CD4-positive, alpha-beta T cell (primary cell): ENCODE measurements at places on chromosomes 4 and X. TPM values are rescaled to one million over a fixed set of nuclear protein-coding genes. Genes with fewer than 3 reads are reported as not detected.

- DNase-seq, result no peak
These were observed 2.3 kb upstream of the SERPINA7 start for GRCh38 chrX:106040861-106041260.

DNA sequence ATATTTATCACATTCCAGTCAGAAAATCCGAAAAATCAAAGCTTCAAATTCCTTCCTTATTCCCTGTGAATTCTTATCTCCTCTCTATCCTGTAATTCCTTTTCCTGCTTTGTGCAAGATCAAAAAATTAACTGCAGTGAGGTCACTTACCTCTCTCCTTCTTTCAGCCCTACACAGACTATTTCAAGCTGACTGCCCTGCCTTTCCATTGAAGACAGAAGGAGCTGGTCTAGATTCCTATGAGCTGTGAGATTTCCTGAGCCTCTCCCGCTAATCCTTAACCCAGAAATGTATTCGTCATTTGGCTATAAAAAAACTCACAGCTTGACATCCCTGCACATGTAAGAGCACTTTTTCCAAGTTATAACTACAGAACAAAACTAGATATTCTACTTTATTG lies 26.6 kb downstream of the TRIML2 start:
- DNase-seq, result no peak

DNA sequence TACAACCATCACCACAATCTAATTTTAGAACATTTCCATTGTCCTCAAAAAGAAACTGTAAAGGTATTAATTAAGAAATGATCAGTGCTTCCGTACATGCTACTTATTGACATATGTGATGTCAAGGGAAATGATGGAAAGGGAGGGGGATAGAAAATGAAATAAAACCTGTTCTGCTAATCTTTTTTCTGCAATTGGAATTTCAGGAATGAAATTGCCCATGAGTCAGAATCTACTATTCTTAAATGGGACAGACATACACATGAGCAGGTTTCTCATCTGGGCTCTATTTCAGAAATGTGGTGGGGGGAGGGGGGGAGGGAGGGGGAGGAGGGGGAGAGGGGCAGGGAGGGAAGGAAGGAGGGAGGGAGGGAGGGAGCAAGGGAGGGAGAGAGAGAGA lies 91.0 kb downstream of the SHROOM4 start:
- no peak for DNase-seq

- DNase-seq, result no peak
These were observed 22.2 kb upstream of the SPARCL1 start for GRCh38 chr4:87551361-87551760.

DNA sequence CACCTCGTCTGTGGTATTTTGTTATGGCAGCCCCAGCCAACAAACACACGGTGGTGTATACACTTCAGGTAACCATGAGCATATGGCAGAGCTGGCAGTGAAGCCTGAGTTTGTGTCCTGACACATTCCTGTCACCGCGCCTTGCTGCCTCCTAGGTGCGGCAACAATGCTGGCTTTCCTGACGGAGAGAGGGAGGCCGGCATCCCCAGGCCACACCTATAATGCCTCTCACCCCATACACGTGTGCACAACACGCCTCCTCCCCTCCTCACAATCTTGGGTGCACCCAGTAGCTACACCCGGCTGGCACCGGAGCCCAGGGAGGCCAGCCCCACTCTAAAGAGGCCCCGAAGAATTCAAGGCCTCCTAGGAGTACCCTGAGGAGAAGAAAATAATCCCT lies 158.5 kb downstream of the NSUN7 start:
- no peak for DNase-seq

DNA sequence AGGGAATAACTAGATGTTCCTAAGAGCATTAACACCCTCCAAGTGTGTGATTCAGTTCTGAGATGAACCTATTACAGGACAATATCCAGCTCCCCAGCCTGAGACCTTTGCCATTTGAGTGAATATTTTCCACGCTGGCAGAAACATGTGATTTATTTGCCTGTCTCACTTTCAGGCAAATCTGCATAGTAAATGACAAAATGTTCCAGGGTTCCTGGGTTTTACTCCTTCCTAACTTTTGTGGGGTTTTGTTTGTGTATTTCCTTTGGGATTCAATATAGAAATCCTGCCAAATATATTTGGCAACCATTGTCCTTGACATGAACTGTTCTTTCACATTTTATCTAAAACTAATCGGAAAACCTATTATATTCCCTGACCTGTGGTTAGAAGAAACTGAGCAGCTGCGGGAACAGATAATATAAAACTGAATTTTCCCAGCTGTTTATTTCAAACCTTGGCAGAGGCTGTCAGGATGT lies 12.5 kb downstream of the F8 start:
- no peak for DNase-seq

- no peak for DNase-seq
These were observed 66.5 kb downstream of the AR start for GRCh38 chrX:67610282-67610681.

The SLC4A4 gene
- 0.08 TPM for total RNA-seq

GRCh38 chr4:150240011-150240410 lies 161.8 kb downstream of the DCLK2 start:
- no peak for DNase-seq

DNA sequence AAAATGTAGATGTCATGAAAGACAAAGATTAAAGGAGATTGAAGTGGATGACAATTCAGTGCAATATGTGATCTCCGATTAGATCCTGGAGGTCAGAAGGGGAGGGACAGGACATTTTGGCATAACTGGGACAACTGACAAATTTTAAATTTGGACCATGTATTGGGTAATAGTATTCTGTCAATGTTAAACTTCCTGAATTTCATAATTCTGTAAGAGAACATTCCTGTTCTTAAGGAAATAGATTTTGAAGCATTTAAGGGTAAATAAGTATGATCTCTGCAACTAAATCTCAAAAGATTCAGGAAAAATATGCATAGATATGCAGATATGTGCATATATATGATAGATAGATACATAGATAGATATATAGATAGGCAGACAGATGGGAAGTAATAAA lies 11.0 kb downstream of the ODAPH start:
- no peak for DNase-seq

DNA sequence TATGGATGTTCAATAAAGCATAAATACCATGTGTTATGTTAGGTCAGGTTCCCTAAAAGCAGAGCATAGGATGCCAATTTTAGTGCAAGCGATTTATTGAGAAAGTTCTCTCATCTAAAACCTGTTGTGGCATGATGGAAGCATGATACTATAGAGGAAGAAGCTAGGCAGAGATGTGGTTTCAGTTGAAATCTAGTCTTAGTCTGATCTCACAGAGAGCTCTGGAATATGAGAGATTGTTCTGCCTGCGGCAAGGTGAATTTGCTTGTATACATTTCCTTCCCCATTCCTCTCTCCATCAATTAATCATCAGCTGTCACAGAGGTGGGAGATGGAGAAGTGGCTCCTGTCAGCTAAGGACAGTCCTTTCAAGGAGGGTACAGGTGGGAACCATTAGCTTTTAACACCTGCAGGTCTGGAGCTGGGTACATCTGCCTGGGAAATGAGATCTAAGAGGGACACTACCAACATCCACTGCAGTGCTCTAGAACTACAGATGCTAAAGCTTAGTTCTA lies 252.4 kb downstream of the CFAP299 start:
- no peak for DNase-seq
